ENCODE measurements at places on chromosomes 2 and 18.

GRCh38 chr2:8837795-8838140 is 355 bp upstream of the KIDINS220 start:
- no peak for DNase-seq

DNA sequence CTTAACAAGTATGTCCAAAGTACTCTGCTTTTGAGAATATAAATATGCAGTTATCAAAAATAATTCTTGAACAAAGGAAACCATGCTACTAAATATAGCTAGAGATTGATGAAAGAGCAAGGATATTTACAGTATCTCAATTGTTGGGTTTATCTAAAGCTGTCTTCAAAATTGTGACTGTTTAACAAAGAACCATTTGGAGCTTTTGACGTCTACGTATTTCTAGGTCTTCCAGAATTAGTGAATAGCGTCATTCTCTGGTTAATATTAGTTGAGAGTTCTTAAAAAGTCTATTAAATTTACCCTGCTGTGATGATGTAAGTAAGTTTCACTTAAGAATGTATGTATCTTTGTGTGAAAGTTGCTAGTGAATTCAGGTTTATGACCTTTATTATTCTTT is 223.1 kb upstream of the SIX3 start:
- DNase-seq, result no peak

DNA sequence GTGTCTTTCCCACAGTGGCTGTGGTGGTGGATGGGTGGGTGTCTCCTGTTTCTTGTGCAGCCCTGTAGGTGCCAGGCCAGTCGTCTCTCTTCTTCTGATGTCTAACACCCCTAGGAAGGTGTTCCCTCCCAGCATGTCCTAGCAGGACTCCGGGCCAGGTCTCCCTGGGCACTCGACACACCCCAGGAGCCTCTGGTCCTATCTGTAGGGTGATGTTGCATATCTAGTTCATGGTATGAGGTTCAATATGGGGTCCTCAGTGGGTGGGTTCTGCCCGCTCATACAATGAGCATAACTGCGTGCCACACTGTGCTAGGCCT is 14.4 kb downstream of the NGEF start:
- no peak for DNase-seq

GRCh38 chr2:105786231-105787230 is 41.8 kb downstream of the NCK2 start:
- no peak for DNase-seq

GRCh38 chr2:7190587-7191324 is 273.5 kb downstream of the RNF144A start:
- DNase-seq, result no peak

GRCh38 chr18:59699750-59700534 is 2.7 kb upstream of the CCBE1 start:
- DNase-seq, result no peak

- DNase-seq, result no peak
Measured at GRCh38 chr2:105176429-105176828, 65.1 kb upstream of the GPR45 start.
